Naive B cell (primary cell): ENCODE measurements at places on chromosomes 4 and X. TPM values are rescaled to one million over a fixed set of nuclear protein-coding genes. Genes with fewer than 3 reads are reported as not detected.

DNA sequence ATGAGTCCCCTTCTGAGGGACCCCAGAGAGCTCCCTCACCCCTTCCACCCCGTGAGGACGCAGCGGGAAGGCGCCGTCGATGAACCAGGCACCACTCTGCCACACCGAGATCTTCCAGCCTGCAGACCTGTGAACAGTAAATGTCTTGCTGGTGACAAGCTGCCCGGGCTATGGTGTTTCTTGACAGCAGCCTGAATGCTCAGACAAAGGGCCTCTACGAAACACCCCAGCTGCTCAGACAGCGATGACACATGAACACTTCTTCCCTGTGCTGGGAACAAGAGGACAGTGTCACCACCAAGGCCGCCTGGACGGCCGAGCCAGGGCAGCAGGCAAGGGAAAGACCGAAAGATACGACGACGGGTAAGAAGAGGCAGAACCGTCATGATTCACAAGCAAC lies 30.6 kb upstream of the GTPBP6 start:
- DNase-seq = no peak

- DNase-seq = no peak
These were observed 2.8 kb downstream of the NLRP2B start for GRCh38 chrX:57677132-57677858.

- no peak for DNase-seq
These were observed 101.9 kb downstream of the IGSF1 start for GRCh38 chrX:131187206-131187605.

GRCh38 chr4:53512608-53513007 lies 78.7 kb downstream of the LNX1 start:
- DNase-seq = no peak

GRCh38 chr4:304969-305680 lies at the start of gene ZNF732:
Gene ZNF732 (minus strand): TSS chr4:305474. CDS start chr4:305310, 164 bp downstream.
- DNase-seq = no peak

DNA sequence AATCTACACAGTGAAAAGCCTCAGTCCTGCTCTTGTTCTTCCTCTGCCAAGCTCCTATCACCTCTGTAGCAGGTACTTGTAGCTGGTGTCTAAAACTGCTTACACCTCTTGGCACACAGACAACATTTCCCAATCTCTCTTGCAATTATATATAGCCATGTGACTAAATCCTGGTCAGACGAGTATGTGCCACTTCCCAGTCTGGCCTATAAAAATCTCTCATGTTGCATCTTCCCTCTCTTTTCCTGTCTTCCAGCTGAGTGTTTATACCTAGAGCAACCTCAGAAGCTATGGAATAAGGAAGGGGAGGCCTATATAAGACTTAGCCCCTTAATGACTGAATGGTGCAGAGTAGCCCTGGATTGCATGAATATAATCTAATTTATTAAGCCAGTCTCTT lies 105.8 kb downstream of the RNF150 start:
- no peak for DNase-seq

DNA sequence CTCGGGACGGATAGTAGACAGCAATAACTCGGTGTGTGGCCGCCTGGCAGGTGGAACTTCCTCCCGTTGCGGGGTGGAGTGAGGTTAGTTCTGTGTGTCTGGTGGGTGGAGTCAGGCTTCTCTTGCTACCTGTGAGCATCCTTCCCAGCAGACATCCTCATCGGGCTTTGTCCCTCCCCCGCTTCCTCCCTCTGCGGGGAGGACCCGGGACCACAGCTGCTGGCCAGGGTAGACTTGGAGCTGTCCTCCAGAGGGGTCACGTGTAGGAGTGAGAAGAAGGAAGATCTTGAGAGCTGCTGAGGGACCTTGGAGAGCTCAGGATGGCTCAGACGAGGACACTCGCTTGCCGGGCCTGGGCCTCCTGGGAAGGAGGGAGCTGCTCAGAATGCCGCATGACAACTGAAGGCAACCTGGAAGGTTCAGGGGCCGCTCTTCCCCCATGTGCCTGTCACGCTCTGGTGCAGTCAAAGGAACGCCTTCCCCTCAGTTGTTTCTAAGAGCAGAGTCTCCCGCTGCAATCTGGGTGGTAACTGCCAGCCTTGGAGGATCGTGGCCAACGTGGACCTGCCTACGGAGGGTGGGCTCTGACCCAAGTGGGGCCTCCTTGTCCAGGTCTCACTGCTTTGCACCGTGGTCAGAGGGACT lies 5.7 kb upstream of the MSANTD1 start:
- no peak for DNase-seq

DNA sequence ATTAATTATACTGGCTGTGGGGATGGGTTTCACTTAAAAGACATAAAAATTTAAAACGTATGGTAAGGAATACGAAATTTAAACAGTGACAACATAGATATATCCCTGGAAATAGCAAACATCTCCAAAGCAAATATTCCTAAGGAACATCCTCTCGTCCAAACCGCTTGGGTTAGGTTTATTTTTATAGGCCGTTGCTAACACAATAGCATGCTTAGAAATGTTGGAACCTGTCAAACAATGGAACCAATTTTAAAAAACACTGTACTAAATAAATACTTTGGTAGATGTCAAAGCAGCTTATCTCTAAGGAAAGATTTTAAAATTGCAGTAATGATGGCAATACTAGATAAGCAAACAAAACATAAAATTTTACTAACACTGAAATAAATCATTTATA lies 45.4 kb downstream of the SEC24D start:
- DNase-seq = no peak

DNA sequence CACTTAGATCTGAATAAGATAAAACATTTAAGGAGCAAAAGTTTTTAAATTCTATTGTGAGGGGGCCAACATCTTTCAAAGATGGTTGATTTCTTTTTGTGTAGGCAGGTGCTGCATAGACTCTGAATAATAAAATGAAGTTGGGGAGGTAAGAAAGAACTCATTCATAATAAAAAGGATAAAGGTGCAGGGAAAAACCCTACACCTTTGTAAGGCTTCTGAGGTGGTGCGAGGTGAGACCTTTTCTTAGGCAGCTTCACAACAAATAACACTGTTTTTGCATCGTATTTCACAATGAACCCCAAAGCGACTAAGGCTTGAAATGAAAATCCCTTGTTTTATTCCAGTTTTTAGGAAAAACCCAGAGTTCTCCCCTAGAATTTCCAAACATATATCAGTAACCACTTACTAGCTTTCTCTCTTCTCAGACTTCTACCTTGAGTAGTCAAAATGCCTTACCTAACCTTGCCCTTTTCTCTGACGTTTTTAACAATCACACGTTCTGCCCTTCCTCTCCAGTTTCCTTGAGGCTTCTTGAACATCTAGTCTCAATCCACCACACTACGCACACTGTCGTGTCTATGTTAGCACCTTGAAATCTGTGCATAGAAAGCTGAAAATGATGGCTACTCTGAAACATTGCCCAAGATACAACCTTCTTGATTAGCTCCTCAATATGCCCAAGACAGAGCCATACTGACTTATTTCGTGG lies 30.2 kb downstream of the MAML3 start:
- DNase-seq = no peak

Gene HUWE1
- 14.2 TPM for polyA plus RNA-seq

Gene SPATA4
- not detected for polyA plus RNA-seq

Gene FRMPD4
- not detected for polyA plus RNA-seq
